ENCODE measurements at places on chromosomes 7 and 10.
A peak's percentile ranks its signal among the peaks of the same experiment; 100 is the strongest.

- DNase-seq, result no peak
Observed at GRCh38 chr10:6491841-6492609, 88.1 kb downstream of the PRKCQ start.

GRCh38 chr10:20372748-20373147 is 524.4 kb downstream of the NEBL start:
- DNase-seq, result peak; percentile 43

GRCh38 chr7:41224063-41224763 is 478.7 kb downstream of the INHBA start:
- DNase-seq, result no peak

GRCh38 chr7:115558161-115558560 is 472.4 kb downstream of the TFEC start:
- no peak for DNase-seq

- no peak for DNase-seq
Observed at GRCh38 chr10:92111336-92111939, 179.4 kb downstream of the CPEB3 start.

GRCh38 chr7:135666156-135666555 is 3.8 kb downstream of the STMP1 start:
- DNase-seq, result no peak

DNA sequence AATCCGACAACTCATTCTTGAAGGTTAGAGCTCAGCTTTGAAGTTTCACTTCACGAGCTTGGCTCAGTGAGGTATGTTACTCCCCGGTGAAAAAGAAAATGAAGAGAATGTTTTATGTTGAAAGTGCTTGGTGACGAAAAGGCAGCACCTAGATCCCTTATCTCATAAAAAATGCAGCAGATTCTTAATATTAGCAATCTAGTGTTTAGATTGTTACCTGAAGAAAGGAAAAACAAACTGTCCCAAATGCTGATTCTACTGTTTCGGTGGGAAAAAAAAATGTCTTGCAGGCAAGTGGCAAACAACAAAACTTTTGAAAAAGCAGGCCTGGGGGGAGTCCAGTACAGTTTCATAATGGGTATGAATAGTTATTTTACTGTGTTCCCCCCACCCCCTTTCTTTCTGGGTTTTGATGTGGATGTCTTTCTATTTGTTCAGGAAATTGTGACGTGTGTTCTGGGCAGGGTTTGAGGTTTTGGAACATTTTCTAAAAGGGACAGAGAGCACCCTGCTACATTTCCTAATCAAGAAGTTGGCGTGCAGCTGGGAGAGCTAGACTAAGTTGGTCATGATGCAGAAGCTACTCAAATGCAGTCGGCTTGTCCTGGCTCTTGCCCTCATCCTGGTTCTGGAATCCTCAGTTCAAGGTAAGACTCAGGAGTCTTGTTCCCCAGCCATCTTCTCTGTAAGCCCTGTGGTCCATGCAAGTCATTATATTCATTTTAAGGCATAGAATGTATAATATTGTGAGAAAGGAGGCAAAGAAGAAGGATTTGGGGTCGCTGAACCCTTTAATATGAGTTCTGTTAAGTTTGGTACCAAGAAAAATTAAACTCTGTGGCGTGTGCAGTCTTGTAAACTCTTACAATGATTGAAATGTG is at the start of gene SRGN:
TSS of gene SRGN (plus strand) at position 514 of the 881 bp plus-strand sequence. CDS start at position 569, 55 bp downstream.
- DNase-seq, result no peak
